ENCODE measurements at places on chromosomes 7 and 10.
A peak's percentile ranks its signal among the peaks of the same experiment; 100 is the strongest.

GRCh38 chr7:97025130-97025499 lies 484 bp upstream of the DLX5 start:
- peak; percentile 4 for DNase-seq

- no peak for DNase-seq
These were observed 76.7 kb upstream of the SFMBT2 start for GRCh38 chr10:7487528-7487927.

DNA sequence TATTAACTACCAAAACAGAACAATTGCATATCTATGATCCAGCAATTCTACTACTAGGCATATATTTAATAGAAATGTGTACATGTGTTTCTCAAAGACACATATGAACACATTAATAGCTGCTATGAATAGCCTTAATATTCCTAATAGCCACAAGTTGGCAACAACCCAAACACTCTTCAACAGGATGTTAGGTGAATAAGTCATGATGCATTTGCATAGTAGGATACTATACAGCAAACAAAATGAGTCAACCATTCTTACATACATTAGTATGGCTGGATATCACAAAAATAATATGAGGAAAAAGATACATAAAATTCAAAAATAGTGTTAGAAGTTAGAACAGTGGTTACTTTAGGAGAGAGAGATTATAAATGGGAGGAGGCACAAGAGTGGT lies 26.8 kb upstream of the ZNF746 start:
- DNase-seq = no peak

DNA sequence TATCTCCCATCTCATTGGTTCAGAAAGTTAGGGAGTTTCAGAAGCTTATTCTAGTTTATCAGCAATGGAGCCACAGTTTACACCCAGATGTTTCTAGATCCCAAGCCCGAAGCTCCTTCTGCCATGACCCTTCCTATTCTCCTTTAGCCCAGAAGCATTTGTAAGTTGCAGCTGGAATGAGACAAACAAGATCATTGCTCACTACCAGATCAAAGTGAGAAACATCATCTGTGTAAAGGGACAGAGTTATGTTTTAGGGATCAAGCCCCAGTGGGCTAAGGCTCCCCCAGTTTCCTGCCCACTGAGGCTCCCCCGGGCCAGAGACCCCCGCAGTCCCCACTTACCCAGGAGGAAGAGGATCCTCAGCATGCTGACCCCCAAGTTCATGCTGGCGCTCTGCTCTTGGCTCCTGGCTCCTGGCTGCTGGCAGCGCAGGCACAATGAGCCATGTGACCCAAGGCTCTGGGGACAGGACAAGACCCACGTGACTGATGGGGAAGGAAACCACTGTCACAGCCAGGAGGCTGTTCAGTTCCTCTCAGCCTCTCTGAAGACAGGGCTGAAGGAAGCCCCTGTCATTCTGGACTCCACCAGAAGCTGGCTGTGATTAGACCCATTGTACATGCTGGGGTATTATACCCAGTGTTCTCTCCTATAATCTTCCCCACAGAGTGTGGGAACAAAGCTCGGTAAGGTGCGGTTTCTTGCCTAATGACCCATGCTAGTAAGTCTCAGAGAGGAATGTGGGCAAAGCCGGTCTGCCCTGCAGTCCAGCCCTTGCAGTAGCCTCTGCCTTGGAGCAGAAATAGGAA lies at the start of gene TMEM273:
Gene TMEM273 (minus strand): TSS at position 442 of the 812 bp plus-strand sequence. CDS start 55 bp downstream, at position 387.
- peak; percentile 89 for DNase-seq

DNA sequence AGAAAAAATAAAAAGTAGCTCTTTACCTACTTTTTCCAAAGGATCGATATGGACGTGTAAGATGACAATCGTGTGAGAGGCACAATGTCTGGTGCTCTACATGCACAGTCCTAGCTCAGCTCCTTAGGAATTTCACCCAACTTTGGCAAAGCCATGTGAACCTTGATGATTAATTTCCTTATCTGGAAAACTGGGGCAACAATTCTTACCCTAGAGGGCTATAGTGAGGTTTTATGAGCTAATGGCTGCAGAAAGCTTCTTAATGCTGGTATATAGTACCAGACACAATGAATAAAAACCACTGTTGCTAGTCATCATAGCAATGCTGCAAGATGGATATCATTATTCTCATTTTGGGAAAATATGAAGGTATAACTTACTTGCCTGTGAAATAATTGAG lies 202.7 kb downstream of the PARD3 start:
- DNase-seq = no peak

DNA sequence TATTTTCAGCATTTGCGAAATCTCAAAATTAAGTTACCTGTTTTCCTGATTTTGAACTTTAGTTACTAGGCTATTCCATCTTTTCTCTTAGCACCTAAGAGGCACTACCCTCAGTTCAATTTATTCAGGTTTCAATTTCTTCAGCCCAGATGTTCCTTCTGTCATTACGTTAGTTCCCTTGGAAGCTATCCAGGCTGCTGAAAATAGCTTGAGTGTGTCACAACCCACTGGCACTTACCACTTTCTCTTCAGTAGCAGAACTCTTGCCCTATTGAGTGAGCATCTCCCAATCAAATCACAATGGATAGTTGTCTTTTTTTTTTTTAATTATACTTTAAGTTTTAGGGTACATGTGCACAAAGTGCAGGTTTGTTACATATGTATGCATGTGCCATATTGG lies 332.7 kb upstream of the LRGUK start:
- DNase-seq = no peak

DNA sequence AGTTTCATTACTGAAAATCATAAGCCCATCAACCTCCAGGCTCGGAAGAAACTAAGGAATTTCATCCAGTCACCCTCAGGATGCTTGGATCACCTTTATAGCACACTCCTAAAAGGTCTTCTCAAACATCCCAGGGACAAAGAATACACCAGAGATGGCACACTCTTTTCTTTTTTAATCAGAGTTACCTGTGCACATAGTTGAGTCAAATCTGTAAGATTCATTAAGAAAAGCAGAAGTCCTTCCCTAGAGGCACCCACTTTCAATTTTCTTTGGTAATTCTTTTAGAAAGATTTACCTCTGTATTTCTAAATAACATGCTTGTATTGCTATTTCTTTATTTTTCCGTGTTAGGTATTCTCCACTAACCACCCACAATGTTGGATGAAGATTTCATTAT lies 50.6 kb upstream of the IL6 start:
- DNase-seq = no peak

- no peak for DNase-seq
These were observed 37.7 kb upstream of the SLC26A4 start for GRCh38 chr7:107622894-107623293.

DNA sequence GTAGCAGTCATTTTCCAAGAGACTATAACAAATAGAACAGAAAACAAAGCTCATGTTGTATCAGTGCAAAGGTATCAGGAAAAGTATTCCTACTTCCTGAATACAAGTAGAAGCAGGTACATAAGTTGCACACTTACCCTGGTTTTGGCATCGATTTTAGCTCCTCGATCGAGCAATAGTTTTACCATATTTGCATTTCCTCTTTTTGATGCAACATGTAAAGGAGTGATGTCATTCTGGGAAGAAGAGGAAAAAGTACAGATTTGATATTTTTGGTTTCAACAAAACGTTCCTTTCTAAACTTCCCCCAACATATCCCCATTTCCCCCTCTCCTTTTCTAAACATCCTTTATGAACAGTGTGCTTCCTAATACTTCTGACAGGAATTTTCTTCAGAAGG lies 155.1 kb downstream of the ANK3 start:
- no peak for DNase-seq

- DNase-seq = no peak
These were observed 930 bp downstream of the KNDC1 start for GRCh38 chr10:133160826-133161471.

DNA sequence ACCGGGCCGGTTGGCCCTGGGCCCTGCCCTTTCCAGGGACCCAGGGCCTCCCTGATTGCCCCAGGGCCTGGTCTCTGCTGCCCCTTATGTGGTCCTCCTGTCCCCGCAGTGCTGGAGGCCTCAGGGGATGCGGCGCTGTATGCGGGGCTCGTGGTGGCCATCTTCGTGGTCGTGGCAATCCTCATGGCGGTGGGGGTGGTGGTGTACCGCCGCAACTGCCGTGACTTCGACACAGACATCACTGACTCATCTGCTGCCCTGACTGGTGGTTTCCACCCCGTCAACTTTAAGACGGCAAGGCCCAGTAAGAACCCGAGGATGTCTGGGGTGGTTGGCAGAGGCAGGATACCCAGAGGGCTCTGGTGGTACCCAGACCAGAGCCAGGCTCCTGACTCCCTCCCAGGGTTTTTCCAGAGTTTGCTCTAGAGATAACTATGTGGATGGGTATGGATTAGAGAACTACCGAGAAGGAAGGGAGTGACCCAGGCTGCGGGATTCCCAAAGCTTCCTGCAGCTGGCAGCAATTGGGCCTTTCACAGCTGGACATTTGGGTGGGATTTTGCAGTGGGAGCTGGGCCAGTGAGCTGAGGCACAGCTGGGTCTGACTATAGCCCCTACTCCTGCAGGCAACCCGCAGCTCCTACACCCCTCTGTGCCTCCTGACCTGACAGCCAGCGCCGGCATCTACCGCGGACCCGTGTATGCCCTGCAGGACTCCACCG lies 28.1 kb upstream of the SLC29A3 start:
- no peak for DNase-seq

GRCh38 chr7:126783613-126784012 lies 469.1 kb downstream of the GRM8 start:
- DNase-seq = no peak

DNA sequence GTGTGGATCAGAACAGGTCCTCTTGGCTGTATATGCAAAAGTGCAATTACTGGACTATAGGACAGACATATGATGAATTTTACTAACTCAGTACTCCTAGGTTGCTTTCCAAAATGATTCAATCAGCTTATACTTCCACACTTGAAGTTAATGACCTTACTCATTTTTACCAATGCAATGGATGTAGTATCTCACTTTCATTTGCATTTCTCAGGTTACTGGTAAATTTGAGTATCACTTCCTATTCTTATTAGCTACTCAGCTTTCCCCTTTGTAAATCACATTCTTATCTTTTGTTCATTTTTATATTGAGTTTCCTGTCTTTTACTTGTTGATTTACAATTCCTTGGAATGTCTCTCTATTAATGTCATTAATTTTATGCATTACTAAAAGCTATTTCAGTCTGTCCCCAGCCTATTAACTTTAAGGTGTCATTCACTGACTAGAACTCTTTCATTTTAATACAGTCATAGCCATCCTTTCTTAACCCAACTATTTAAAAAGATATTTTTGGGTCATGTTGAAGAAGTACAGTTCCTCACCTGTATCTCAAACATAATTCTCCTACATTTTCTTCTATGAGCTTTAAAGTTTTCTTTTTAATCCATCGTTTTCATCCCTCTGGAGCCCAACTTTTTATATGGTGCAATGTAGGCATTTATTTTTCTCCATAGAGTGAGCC lies 88.6 kb downstream of the VIM start:
- DNase-seq = no peak

GRCh38 chr10:84149854-84150253 lies 10.5 kb downstream of the GHITM start:
- no peak for DNase-seq

GRCh38 chr7:108045154-108045553 lies 42.2 kb upstream of the LAMB1 start:
- no peak for DNase-seq

DNA sequence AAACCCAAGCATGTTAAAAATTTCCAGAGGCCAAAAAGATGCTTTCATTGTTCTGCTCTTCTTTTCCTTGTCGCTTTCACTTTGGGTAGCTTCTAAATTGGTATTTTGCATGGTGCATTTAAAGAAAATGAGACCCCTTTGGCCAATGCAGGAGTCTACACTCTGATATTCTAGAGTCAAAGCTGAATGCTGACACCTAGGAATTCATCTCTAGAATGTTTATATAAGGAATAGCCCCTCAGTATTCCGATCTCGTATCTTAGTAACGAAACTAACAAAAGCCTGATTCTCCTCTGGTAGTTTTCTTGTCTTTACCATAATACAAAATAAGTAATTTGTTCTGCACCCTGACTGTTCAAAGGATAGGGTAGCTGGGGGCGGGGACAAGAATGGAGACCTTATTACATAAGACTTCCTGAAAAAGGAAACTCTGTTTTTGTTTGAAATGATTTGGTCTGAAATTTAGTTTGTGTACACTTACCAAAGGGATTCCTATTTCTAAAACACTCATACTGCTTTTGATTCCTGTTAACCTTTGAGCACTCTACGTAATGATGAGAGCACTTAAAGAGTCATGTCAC lies 17.1 kb downstream of the IKZF1 start:
- DNase-seq = no peak

DNA sequence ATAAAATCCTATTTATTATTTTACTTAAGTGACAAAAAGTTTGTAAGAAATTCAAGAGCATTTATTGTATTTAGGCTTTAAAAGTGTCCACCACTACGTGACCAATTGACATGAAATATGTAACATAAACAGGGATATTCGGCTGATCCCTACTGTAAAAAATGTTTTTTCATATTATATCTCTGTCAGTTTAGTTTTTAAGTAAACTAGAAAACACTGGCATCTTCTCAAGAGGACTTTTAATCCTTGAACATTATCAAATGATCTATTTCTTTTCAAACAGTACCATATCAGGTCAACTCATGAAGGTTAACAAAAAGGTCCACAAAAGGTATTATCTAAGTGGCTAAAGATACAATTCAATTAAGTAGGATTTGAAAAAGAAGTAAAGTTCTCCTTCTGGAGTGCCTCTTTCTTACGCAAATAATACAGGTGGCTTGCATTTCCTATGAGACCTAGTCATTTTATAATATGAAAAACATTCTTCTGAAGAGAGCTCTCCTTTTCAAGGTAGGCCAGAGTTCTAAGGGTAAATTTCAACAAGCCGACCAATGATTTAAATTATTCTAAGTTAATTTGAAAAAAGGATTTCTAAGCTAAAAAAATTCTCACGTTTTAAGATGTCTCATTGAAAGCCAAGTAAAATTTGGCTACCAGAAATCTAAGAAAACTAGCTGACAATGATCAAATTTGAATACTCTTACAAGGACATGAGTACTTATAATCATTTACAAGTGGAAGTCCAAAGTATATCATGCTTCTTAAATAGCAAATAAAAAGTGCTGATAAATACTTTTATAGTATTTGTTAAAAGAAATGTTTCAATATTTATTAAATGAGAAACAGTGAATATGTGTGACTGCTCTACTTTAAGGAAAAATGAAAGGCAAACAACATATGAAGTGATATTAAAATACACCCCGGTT lies 133.5 kb downstream of the NRBF2 start:
- DNase-seq = no peak

DNA sequence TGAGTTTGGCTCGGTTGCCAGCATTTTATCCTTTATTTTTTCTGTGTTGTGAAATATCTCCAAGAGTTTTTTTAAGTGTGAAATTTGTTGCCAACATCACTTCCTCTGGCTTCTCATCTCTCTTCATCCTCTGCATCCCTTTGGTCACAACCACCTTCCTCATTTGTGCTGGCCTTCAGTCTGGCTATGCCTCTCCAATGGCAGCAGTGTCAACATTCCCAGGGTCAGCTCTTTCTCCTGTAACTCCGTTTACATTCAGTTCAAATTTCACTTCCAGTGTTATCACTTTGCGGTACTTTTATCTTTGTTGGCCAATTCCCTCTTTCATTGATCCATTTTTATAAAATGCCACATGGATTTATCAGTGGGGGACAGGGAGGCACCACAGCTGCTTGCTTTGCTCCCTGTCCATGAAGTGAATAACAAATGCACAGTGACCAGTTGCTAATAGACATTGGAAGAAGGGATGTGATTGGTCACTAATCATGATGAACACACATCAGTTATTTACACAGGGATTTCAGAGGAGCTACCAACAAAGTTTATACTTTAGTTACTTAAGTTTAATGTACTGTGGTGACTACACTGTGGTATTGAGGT lies 311.4 kb upstream of the LRGUK start:
- DNase-seq = no peak
